ENCODE measurements at places on chromosomes 7 and 10.
A peak's percentile ranks its signal among the peaks of the same experiment; 100 is the strongest.

DNA sequence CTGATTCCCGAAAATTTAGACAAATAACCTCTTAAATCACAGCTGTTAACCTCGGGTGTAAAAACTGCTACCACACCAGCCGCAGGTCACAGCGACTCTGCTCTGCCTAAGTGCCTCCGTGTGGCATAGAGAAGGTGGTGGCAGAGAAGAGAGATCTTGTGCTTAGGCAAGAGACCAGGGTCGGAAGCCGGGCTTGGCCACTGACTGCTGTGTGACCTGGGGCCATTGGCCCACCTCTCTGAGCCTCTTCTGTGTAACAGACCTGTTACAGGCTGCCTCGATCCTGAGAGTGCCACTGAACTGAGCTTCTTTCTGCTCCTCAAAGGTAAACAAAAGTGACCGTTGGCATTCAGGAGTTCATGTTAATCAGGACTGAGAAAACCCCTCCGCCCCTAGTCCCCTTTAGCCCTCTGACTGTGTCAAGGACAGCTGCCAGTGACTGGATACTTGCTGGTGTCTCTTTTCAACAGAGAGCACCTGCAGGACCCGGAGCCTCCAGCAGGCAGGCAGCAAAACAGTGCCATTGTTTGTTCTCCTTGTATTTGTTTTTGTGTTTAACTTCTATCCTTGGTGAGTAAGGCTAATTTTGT is 36.5 kb downstream of the ZMIZ1 start:
- DNase-seq = no peak
- peaks cover 51% of the 10 kb centered on the region for H3K4me1 ChIP-seq
- no peaks in the 10 kb centered on the region for H3K27me3 ChIP-seq
- H3K27ac ChIP-seq = peak overlapping the region; percentile 90

DNA sequence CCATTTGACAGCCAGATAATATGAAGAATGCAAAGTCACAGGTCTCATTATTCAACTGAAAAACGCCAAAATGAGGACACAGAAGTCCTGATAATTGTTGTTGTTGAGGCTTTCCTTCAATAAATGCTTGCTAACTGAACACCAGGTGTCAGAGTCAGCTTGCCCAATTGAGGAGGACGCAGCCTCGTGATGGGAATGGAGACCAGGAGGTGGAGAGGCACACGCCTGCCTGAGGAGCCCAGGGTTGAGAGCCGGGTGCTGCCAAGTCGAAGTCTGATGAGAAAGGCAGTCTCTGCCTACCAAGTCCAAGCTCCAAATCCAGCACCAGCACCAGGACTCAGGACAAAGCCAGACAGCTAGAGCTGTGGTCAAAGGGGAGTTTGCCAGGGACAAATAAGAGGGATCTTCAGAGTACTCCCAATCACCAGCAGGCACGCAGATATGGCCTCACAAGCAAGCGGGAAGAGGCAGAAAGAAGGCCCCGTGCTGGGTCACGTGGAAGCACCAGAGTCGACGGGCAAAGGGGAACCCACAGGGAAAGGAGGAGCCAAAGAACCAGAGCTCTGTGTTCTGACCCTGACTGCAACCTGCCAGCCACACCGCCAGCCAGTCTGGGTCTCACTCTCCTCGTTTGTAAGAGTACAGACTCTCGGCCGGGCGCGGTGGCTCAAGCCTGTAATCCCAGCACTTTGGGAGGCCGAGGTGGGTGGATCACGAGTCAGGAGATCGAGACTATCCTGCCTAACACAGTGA is 47.6 kb downstream of the VOPP1 start:
- H3K4me1 ChIP-seq = no peaks in the 10 kb centered on the region
- H3K27ac ChIP-seq = no peak overlapping the region
- H3K27me3 ChIP-seq = no peaks in the 10 kb centered on the region
- no peak for DNase-seq
- no peaks in the 10 kb centered on the region for H3K36me3 ChIP-seq
- no peak overlapping the region for H3K4me3 ChIP-seq

GRCh38 chr7:149379625-149380024 is 81.2 kb downstream of the ZNF777 start:
- no peaks in the 10 kb centered on the region for H3K4me1 ChIP-seq
- no peak for DNase-seq
- H3K36me3 ChIP-seq = no peaks in the 10 kb centered on the region
- no peak overlapping the region for H3K4me3 ChIP-seq
- no peaks in the 10 kb centered on the region for H3K27me3 ChIP-seq
- H3K27ac ChIP-seq = no peak overlapping the region

GRCh38 chr7:5564894-5565293 is 141.3 kb upstream of the TNRC18 start:
- DNase-seq = no peak
- no peak overlapping the region for H3K27ac ChIP-seq
- H3K27me3 ChIP-seq = no peaks in the 10 kb centered on the region

DNA sequence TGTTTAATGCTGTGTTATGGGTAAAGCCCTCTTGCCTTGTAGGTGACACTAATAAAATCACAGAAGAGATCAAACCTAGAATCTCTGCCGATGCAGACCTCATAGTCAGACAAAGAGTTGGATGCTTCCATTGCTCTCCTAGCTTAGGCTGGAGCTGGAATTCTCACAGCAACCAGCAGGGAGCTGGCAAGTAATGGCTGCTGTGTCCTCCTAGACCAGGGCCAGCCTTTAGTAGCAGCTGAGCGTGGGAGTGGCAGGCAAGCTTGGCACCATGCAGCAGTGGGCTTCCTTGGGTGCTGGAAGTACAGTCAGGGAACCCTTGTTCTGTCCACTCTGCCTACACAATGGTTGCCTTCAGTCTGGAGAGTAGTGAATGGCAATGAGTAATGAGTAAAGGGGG is 598.3 kb upstream of the GALNT17 start:
- H3K4me1 ChIP-seq = no peaks in the 10 kb centered on the region
- H3K27ac ChIP-seq = no peak overlapping the region
- no peak overlapping the region for H3K4me3 ChIP-seq
- no peaks in the 10 kb centered on the region for H3K27me3 ChIP-seq
- no peak for DNase-seq
